ENCODE measurements at places on chromosomes 6 and 20. TPM values are rescaled to one million over a fixed set of nuclear protein-coding genes. Genes with fewer than 3 reads are reported as not detected.
A peak's percentile ranks its signal among the peaks of the same experiment; 100 is the strongest.

The PYGB gene
- 192 TPM for polyA plus RNA-seq

The AIG1 gene
- 55.4 TPM for polyA plus RNA-seq

The SUMO4 gene
- 1.4 TPM for polyA plus RNA-seq

GRCh38 chr6:170131351-170131750 lies 159.5 kb downstream of the DLL1 start:
- DNase-seq: no peak

DNA sequence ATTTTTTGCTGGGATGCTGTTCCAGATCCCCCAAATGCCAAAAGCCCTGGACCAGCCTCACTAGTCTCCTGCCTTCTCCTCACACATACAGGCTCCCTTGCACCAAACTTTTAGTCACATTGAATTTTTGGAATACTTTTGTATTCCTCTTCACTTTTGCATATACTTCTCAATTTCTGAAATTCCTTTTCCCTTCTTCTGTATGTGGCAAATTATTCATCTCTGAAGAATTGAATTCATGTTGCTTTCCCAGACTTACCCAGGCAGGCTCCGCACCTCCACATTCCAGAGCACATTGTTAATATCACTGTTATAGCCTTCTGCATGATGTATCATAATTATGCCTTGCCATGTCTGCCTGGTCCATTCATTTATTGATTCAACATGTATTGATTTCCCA lies 255.3 kb upstream of the POU3F2 start:
- no peak for DNase-seq

The RIPOR2 gene
- polyA plus RNA-seq: 4.4 TPM

GRCh38 chr6:169241688-169242350 lies 11.8 kb downstream of the THBS2 start:
- DNase-seq: no peak

The EYS gene
- polyA plus RNA-seq: 0.21 TPM

The CST7 gene
- 0.20 TPM for polyA plus RNA-seq

DNA sequence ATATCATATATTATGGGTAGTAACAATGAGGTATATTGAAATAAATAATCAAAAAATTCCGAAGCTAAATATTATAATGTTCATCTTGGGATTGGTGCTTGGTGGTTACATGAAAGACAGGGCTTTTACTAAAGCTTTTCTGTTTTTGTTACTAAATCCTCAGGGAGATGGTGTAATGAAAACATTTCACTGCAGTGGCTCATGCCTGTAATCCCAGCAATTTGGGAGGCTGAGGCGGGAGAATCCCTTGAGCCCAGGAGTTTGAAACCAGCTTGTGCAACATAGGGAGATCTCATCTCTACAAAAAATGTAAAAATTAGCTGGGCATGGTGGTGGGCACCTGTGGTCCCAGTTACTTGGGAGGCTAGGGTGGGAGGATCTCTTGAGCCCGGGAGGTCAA lies 42.9 kb downstream of the AFG1L start:
- no peak for DNase-seq

DNA sequence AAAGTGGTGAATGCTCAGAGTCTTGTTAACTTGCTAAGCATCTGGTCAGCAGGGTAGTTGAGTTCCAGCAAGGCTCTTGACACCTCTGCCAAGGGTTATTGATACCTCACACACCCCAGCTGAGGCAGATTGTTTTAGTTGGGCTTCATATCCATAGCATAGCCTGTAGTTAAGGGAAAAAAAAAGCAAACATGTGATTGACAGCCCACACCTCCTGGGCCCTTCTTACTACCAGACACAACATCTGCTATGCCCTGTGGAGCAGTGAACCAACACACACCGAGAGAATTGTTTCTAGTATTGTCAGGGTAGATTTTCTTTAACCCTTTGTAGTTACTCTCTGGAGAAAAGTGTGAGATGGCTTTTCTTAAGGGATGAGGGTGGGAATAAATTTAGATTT lies 697.0 kb upstream of the POU3F2 start:
- DNase-seq: no peak

The BCAS1 gene
- 0.27 TPM for polyA plus RNA-seq

DNA sequence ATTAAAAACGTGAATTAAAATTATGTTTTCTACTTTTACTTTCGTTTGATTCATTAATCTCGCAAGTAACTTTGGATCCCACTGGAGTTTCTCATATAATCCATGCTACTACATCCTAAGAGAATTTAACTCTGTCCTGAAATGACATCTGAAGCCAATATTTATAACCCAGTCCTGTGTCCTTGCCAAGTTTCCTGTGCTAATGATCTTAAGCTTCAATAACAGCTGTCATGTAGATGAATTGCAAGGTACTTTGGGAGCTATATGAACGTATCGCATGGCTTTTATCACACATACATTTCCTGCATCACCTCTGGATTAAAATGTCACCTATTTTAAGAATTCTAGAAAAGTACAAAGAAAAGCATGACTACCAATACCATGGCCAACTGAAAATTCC lies 833.8 kb upstream of the CITED2 start:
- no peak for DNase-seq

DNA sequence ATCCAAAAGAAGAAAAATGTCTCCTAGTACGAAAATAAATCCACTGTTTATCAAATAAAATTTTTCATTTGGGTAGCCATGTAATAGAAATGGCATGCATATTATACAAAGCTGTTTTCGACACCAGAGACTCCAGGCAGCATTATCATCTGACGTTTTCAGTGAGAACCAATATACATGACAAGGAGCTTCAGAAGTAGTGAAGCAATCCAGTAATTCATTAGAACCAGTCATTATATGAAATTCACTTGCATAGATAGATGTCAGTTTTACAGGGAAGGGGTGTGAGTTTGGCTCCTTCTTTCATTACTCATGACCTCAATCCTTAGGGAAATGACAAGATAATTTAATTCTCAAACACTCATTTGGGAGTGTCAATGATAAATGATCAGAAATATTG lies 14.7 kb downstream of the HTR1B start:
- DNase-seq: no peak

The TNFRSF21 gene
- 22.9 TPM for polyA plus RNA-seq

GRCh38 chr6:24686946-24687345 lies 20.1 kb downstream of the ACOT13 start:
- DNase-seq: no peak

GRCh38 chr20:24289737-24290481 lies 179.5 kb upstream of the SYNDIG1 start:
- DNase-seq: no peak

DNA sequence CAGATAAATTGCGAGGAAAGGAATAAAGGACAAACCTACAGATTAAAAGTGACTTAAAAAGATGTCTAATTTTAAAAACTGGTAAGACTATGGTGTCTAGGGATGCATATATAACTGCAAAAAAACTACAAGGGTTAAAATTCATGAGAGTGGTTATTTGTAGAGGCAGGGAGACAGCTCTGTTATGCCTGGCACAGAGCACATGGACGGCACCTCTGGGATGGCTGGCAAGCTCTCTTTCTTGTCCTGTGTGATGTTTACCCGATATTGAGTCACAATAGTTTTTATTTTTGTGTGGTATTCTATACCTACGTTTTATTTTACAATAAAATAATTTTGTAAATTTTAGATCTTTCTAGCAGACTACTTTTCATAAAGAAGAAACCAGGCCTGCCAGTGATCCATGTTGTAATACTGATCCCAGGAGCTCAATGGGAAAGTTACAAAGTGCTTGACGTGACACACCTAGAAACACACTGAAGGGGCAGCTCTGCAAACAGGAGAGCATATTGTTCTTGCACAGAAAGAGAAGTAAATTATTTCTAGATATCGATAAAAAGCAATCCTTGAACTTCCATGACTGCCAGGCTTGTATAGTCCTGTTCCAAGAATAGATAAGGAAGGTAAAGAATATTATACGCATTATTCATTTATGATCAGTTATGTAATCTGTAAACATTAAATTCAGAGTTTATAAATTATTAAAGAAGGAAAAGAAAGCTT lies 290.0 kb downstream of the PTPRK start:
- DNase-seq: no peak

GRCh38 chr20:48295445-48295903 lies 510.2 kb upstream of the SULF2 start:
- peak; percentile 97 for DNase-seq

The MUCL3 gene
- polyA plus RNA-seq: 0.12 TPM

DNA sequence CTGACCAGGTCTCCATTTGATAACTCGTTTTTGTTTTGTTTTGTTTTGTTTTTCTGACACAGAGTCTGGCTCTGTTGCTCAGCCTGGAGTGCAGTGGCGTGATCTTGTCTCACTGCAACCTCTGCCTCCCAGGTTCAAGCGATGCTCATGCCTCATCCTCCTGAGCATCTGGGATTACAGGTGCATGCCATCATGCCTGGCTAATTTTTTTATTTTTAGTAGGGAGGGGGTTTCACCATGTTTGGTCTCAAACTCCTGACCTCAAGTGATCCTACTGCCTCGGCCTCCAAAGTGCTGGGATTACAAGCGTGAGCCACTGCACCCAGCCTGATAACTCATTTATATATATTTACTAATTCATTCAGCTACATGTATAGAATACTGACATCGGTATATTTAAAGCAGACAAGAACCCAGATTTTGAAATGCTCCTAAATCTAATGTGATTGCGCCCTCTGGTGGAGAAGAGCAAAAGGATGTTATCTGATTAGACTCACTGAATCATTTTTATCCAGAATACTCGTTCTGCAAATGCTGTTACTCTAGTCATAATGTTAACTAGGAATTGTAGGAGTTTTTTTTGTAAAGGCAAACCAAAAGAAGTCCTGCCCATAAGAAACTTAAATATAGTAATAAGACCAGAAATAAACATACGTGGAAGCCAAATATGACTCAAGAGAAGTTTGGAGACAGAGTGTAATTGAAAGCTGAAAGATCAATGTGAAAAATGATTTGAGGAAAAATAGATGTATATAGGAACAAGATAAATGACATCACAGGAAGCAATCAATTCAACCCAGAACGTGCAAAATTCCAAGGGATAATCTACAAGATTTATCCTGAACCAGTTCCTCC lies 5.3 kb upstream of the COL12A1 start:
- DNase-seq: peak; percentile 84

- DNase-seq: peak; percentile 29
Measured at GRCh38 chr20:45783656-45784294, 7.9 kb downstream of the WFDC3 start.

DNA sequence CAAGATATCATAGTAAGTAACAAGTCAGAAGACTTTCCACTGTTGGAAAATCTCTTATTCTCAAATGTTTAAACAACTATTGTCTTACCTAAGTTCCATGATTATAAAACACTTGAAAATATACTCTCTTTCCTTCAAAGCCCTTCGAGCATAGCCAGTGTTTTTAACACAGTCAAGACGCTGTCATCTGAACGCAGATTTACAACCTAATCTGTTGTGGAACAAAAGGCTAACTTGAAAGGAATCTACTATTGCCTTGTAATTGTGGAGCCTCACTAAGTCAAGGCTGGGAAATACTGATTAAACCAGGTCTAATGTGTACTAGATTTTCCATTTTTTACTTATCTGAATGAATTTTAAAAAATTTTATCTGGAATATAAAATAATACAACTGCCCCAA lies 205.8 kb downstream of the TRDN start:
- DNase-seq: peak; percentile 61

GRCh38 chr20:24959591-24960301 lies 10.7 kb downstream of the CST7 start:
- peak; percentile 35 for DNase-seq

DNA sequence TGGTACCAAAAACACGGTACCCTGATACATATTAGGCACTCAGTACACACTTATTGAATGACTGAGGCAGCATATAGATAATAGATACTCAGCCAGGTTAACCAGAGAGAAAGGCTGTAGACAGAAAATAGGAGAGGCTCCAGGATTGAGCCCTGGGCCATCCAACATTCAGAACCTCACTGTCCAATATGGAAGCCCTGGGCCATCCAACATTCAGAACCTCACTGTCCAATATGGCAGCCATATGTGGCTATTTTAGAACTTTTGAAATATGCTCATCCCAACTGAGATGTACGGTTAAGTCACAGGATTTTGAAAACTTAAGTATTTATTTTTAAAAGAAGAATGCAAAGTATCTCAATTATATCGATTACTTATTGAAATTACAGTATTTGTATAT lies 142.5 kb upstream of the ID4 start:
- no peak for DNase-seq

DNA sequence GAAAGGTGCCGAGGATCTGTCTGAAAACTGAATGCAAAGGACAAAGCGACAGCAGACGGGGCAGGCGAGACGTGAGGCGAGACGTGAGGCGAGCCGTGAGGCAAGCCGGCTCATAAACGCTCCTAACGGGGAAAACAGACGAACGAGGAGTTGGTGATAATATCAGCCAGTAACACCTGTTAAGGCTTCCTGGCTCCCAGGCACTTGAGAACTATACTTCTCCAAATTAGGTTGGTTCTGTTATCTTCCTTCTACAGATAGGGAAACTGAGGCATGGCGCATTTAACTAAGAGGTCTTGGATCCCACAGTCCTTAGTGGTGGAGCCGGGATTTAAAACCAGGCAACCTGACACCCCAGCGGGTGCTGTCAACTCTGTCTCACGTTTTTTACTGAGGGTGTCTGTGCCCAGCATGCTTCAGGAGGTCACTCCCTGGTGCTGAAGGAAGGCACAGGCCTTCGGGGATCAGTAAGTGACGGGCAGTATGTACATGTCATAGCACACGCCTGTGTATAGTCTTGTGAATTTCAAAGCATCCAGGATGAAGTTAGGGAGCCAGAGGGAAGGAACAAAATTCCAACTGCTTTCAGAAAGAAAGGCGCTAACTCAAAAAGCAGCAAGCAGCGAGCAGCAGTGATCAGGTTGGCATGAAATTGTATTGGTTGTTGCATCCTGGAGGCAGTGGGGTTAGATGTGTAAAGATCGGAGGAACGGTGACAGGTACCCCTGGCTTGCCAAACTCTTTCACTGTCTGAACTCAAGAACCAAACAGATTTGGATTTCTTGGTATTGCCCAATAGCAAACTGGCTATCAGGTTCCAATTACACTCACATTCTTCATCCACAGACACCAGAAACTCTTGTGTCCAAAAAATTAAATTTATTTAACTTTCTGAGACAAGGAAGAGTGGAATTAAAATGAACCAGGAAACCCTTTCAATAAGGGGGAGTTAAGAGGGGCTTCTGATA lies 318.7 kb downstream of the THBS2 start:
- DNase-seq: no peak

- DNase-seq: peak; percentile 22
Measured at GRCh38 chr6:93391965-93392364, 27.4 kb downstream of the EPHA7 start.

The KCNG1 gene
- polyA plus RNA-seq: 60.1 TPM

- DNase-seq: no peak
Measured at GRCh38 chr20:63612276-63612931, 14.5 kb downstream of the GMEB2 start.

The TUBB2B gene
- 29.8 TPM for polyA plus RNA-seq

GRCh38 chr20:23450877-23451276 lies 1.8 kb downstream of the CST11 start:
- DNase-seq: no peak

GRCh38 chr6:80550281-80550680 lies 443.8 kb downstream of the BCKDHB start:
- DNase-seq: no peak

The GNMT gene
- 1.3 TPM for polyA plus RNA-seq

The ZNF165 gene
- 1.9 TPM for polyA plus RNA-seq

- DNase-seq: peak; percentile 87
Measured at GRCh38 chr6:151075527-151075926, 164.2 kb upstream of the AKAP12 start.

GRCh38 chr6:47375426-47375825 lies 65.7 kb upstream of the TNFRSF21 start:
- no peak for DNase-seq

The TSBP1 gene
- not detected for polyA plus RNA-seq

- DNase-seq: no peak
Measured at GRCh38 chr6:48630511-48630910, 519.5 kb upstream of the PTCHD4 start.

The PLN gene
- 502 TPM for polyA plus RNA-seq
